ENCODE measurements at places on chromosomes 13 and 19.

DNA sequence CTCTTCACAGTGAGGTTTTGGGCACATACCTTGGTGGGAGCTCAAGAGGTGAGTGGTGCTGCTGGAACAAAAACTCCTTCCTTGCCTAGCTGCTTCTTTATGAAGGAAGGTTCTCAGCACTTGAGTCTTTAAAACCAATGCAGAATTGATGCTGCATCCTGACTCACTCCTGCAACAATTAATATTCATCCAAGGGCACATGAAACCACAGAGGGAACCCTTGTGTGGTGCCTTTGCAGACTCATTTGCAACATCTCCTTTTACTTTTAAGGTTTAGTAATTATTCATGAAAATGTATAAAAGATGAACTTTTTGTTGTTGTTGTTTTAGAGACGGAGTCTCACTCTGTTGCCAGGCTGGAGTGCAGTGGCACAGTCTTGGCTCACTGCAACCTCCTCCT is 30.1 kb downstream of the OPA3 start:
- no peak for DNase-seq

DNA sequence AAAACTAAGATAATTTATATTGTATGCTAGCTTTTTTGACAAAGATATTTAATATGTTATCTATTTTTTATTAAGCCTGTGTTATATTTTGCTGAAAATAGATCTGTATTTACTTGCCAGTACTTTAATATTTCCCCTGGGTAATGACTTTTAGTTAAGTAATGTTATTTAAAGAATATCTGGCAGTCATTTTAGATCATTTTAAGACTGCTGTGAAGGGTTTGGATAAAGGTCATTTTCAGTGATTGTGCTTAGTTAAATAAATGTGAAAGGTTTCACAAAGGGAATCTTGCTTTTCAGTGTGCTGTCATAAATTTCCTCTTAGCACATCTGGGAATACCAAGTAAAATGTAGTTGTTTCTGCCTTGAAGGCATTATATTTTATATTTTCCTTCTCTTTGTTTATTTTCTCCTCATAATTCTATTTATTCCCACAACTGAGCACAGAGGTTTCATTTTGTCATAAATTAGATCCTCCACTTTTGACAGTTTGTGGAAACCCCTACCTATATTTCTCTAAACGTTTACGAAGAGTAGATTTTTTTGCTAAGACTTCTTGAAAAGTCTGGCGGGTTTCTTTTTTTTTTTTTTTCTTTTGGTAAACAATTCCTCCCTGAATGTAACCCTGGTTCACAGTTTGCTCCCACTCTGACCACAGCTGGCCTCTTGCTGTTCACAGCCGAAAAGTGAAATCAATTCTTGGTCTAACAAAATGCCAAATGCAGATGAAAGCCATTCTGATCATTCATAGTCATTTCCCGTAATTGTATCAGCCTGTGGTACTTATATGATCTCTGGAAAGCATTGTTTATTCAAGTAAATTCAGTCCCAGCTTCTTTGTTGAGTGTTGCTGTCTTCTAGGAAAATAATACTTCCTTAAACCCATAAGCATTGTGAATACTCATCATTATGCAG is 87.8 kb downstream of the MAB21L1 start:
- DNase-seq: peak; percentile 94

DNA sequence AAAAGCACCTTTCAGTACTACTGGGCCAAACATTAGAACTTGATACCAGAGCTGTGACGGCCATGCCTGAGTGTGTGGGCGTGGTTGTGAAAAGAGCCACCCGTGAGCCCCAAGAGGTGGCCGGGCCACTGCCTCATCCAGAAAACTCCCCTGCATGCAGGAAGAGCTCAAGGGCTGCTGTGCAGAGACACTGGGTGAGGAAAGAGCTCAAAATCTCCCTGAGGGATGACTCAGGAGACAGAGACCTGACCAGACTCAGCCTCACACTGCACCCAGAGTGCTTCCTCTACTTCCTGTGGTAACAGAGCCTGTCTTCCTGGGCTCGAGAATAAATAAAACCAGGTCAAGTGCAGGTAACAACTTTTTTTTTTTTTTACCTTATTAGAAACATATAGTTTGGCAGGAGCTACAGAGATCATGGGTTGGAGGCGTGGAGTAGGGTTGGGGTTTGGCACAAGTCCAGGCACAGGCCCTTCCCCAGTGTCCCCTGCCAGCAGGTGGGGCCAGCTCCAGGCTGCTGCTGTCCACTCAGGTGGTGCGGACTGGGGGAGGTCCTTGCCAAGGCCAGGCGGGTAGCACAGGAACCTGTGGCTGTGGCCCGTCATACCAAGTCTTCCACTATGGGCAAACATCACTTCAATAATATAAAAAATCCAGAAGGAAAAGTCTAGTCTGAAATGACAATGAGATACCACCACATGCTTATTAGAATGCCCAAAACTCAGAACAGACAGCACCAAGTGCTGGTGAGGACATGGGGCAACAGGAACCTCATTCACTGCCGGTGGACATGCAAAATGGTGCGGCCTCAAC is 25.5 kb downstream of the ELL start:
- DNase-seq: no peak

GRCh38 chr13:91816263-91816807 is 417.9 kb downstream of the GPC5 start:
- peak; percentile 33 for DNase-seq

- DNase-seq: no peak
Measured at GRCh38 chr13:32031815-32032370, 319 bp downstream of the FRY start.

GRCh38 chr19:17358395-17358794 is 18.7 kb downstream of the PLVAP start:
- DNase-seq: no peak

GRCh38 chr13:44768775-44769581 is 192.8 kb upstream of the TSC22D1 start:
- peak; percentile 55 for DNase-seq

- DNase-seq: no peak
Measured at GRCh38 chr13:66943530-66943929, 286.6 kb downstream of the PCDH9 start.

DNA sequence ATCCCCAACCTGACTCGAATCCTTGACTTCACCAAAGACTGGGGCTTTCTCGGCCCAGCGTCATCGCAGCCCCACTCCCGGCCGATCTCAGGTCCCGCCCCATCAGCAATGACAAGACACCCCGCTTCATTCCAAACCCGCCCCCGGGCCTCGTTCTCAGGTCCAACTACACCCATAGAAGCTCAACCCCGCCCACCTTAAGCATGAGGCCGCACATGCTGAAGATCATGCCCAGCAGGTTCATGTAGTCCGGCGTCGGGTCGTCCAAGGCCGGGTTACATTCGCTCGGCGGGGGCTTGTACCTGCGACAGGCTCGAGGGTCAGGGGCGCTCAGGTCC is 2.3 kb downstream of the WDR83 start:
- peak; percentile 82 for DNase-seq

- DNase-seq: peak; percentile 85
Measured at GRCh38 chr19:41531438-41532311, 44.3 kb upstream of the CEACAM21 start.

DNA sequence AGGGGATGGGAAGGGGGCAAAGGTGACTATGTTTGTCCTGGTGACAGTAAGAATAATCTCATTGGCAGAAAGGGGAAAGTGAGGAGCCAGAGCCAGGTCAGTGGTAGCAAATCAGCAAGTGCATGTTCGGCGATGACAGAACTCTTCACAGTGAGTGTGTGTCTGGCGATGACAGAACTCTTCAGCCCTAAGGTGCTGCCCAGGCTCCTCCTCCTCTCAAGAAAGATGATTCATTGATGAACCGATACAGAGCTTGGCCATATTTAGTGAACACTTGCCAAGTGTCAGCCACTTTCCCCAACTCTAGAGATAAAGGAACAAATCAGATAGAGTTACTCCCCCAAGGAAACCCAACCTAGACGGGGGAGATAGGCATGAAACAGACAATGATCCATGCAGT is 199.3 kb upstream of the UBL3 start:
- no peak for DNase-seq

DNA sequence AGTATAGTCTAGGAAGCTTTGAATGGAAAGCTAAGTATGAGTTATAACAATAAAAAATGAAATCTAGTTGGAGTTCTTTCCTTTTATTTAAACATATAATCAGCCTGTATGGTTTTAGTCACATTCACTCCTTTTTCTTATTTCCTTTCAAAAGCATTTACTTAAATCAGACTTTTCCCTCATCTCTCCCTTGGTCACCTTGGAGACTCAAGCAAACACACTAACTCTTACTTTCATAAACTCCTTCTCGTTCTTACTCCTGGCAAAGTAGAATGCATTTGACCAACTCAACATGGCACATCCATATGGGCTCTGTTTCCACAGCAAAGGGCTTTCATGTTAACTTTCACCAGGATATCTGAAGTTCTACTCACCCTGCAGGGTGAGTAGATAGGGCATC is 400.0 kb downstream of the LMO7 start:
- no peak for DNase-seq

DNA sequence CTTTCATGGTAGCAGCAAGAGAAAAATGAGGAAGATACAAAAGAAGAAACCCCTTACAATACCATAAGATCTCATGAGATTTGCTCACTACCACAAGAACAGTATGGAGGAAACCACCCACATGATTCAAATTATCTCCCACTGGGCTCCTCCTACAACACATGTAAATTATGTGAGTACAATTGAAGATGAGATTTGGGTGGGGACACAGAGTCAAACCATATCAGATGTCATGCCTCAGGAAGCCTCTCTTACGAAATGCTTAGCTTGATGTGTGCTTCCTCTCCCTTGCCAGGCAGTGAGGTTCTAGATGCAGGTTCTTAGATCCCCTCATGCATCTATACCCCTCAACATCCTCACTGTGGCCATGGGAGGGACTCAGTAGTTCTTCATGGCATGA is 63.2 kb upstream of the RGCC start:
- DNase-seq: no peak

DNA sequence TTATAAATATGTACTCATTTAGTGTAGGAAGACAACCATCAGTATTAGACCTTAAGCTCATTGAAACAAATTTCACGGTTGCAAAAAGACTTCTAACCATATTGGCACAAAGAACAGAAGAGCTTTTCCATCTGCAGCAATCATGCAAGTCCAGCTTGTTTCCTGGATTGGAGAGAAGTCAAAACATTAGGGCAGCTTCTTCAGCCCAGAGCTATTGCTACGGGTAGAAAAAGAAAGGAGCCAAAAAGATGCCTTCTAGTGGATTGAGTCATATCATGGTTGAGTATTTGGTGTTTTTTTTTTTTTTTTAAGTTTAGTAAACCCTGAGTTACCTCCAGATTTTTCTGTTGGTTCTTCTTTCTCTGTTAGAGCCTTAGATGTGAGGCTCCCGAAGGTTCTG is 99.8 kb downstream of the WDFY2 start:
- peak; percentile 22 for DNase-seq
